ENCODE measurements at places on chromosomes 13 and 19.
A peak's percentile ranks its signal among the peaks of the same experiment; 100 is the strongest.

DNA sequence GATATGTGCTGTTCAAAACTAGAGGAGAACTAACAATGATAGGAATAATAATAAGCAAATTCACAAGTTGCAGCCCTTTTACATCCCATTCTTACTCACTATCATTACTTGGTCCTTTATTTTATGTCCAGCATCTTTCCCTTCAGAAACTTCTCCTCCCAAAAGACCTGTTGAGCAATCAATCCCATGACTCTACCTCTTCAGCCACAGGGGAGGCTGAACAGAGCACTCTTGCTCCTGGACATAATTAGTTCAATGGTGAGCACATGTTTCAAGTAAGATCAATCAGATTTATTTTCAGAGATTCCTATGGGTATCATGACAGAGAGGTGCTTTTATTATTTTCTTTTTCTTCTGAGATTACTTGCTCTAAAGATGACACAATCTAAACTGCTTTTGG lies 260.0 kb downstream of the COG6 start:
- no peak for DNase-seq

GRCh38 chr13:84032116-84032515 lies 149.8 kb upstream of the SLITRK1 start:
- DNase-seq: no peak

DNA sequence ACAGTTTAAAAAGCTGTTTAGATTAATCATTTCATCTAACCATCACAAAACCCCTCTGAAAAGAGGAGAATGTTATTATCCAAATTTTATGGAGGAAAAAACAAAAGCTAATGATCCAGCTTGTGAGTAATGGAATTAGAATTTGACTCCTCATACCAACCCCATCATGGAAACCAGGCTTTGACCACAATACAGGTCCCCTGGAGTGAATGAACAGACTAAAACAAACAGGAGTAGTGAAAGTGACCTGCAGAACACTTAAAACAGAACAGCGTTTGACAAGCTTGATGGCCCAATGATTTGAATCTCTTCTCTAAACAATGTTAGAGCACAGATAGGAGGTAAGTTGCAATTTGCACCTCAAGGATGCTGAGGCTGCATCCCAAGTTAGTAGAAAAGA lies 230.0 kb downstream of the DCT start:
- no peak for DNase-seq

- peak; percentile 22 for DNase-seq
Measured at GRCh38 chr19:39765091-39766076, 13.3 kb upstream of the LEUTX start.

DNA sequence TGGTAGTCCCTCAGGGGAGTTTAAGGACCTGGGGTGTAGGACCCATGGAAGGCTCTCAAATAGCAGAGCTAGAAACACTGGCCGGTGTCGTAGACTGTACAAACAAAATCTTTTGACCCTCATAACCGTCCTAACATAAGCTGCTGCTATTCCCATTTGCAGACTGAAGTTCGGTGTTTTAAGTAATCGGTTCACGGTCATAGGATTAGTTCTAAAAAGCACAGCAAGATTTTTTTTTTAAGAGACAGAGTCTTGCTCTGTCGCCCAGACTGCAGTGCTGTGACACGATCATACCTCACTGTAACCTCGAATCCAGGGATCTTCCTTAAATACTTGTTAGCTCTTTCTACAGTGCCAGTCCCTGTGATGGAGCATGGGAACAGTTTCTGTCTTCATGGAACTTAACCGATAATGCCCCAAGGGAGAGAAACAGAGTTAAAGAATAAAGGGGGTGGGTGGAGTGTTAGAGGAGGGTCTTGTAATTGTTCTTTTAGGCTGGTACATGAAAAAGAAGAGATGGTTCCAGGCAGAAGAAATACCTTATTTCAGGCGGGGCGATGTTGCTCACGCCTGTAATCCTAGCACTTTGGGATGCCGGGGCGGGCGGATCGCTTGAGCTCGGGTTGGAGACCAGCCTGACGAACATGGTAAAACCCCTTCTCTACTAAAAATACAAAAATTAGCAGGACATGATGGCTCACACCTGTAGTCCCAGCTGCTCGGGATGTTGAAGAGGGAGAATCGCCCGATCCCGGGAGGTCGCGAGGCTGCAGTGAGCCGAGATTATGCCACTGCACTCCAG lies 475 bp upstream of the ZC3H4 start:
- DNase-seq: peak; percentile 93

GRCh38 chr13:64765636-64766035 lies 2464.5 kb downstream of the PCDH9 start:
- DNase-seq: no peak

- DNase-seq: peak; percentile 9
Measured at GRCh38 chr13:91313103-91313502, 34.4 kb upstream of the MIR17HG start.

DNA sequence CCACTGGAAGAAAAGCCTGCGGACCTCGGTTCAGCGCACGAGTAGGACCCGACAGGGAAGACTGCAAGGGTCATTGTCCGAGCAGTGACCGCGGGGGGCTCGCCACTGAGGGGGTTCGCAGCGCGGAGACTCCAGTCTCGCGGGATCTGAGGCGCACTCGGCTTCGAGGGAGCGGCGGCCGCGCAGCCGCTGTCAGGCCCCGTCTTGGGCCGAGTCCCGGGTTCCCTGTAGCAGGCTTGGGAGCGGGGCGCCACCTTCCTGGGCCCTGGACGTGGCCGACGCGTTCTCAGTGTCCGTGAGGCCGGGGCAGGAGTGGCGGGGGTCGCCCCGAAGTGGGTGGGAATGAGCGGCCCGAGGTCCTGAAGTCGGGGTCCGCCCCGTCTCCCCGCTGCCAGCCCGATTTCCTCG lies 474 bp upstream of the FAM174C start:
- DNase-seq: no peak

DNA sequence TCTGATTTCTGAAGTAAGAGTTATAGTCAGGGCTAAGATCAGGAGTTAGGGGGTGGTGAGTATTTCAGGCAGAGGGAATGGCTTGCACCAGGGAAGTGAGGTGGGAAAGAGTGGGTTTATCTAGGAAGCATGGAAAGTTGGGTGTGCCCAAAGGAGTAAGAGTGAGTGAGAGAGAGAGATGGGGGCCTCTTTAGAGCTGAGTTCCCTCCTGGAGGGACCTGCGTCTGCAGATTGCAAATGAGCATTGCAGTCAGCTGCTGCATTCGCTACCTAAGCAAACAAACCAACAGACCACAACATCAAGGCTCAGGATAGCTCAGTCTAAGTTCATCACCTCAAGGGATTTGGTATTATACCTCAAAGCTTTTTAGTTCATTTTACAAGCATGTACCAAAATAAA lies 405.8 kb downstream of the FGF9 start:
- DNase-seq: no peak

Data from H7 (cell line).